ENCODE measurements at places on chromosomes 12 and 14.

DNA sequence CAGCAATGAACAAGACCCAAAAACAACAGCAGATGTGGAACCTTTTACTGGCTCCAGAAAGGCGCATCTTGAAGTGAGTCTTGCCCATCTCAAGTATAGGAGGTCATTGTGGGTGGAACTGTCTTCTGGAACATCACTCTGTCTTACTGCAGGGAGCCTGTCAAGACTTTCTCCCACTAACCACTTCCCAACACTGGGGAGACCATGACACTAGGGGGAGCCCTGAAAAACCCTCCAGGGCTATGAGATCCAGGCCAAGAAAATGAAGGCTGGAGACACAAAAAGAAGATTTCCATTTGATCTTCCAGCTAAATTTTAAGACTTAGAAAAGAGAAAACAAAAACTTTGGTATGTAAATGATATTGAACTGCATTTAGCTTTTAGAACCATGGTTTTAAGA is 13.5 kb upstream of the ATG14 start:
- DNase-seq: no peak

- DNase-seq: peak; percentile 55
Measured at GRCh38 chr12:102702447-102703114, 214.5 kb downstream of the PAH start.

GRCh38 chr14:95774265-95775160 is 60.6 kb upstream of the TCL1A start:
- peak; percentile 14 for DNase-seq

- DNase-seq: no peak
Measured at GRCh38 chr14:103033681-103034096, 23.7 kb downstream of the CDC42BPB start.

DNA sequence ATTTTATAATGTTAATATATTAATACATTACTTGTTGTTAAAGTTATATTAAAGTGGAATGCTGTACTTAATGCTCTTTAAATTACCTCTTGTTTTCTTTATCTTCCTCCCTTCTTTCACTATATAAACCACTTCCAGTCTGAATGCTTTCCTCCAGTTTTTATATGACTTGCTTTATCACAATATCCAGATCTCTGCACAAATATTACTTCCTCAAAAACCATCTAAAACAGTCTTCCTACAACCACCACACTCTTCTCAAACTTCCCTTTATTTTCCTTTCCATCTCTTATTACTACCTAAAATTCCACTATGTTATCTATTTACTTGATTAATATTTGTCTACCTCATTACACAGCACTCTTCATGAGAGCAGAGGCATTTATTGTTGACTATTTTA is 956.6 kb downstream of the LRFN5 start:
- no peak for DNase-seq

GRCh38 chr14:102182190-102182589 is 42.5 kb downstream of the WDR20 start:
- peak; percentile 57 for DNase-seq

DNA sequence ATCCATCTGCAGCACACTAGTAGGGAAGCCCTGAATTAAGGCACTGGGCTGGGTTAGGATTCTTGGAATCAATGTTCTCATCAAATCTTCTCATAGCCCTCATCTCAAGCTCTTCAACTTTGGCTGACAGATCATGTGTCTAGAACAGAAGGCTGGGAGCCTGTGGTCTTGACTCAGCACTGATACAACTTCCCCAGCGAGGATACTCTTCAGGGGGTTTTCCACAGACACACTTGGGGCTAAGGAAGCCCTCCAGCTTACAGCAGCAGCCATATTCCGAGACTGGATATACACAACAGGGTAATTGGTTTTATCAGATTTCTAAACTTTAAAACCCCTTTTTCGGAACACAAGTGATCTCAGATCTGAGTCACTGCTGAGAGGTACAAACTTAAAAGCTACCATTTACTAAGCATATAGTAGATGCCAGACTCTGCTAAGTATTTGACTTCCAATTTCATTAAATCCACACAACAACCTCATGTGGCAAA is 3.5 kb downstream of the FMNL3 start:
- DNase-seq: peak; percentile 86

- no peak for DNase-seq
Measured at GRCh38 chr12:16785524-16785923, 179.6 kb upstream of the LMO3 start.

GRCh38 chr14:76688383-76688671 is 72.9 kb upstream of the VASH1 start:
- DNase-seq: no peak

DNA sequence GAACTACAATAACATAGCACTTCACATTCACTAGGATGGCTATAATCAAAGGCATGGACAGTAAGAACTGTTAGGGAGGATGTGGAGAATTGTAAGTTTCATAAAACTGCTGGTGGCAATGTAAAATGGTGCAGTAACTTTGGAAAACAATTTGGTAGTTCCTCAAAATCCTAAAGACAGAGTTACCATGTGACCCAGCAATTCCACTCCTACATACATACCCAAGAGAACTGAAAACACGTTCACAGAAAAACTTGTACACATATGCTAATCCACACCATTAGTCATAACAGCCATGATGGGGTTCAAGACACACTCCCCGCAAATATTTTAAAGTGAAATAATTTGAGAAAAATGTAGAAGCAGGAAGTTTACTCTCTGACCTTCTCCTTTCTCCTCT is 31.7 kb downstream of the GALC start:
- DNase-seq: no peak

GRCh38 chr14:76502638-76503037 is 126.7 kb downstream of the ESRRB start:
- DNase-seq: no peak

DNA sequence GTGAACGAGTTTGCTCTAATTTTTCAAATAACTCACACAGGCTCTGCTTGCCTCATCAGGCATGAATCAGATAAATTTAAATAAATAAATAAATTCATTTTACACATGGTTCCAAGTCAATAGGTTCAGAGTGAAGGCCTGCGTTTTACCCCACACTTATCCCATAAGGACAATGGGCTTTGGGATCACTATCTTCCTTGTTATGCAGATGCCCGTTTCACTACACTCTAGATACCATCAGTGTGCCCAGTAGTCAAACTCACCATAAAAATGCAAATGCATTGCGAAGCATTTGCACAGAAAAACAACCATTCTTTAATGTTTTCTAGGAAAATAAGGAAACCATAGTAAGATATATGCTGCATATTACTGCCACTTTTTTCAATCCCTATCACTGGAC is 155.9 kb upstream of the CCDC196 start:
- no peak for DNase-seq

DNA sequence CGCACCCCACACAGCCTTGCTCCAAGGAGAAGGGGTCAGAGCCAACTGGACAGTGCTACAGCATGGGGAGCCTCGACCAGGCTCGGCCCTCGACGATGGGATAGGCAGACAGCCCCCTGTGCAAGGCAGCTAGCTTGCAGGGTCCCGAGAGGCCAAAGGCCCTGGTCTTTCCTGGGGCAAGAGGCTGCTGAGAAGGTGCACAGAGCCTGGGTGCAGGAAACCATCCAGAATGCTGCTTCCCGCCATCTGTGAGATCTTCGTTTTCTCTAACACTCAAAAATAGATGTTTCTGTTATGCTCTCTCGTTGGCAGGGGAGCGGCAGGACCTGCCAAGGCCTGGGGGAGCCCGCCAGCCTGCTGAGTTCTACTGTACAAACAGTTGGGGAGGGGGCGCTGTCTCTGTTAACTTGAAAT is 168.0 kb upstream of the RTL1 start:
- no peak for DNase-seq

All from astrocyte of the spinal cord (primary cell).